ENCODE measurements at places on chromosomes 12 and 14.
A peak's percentile ranks its signal among the peaks of the same experiment; 100 is the strongest.

DNA sequence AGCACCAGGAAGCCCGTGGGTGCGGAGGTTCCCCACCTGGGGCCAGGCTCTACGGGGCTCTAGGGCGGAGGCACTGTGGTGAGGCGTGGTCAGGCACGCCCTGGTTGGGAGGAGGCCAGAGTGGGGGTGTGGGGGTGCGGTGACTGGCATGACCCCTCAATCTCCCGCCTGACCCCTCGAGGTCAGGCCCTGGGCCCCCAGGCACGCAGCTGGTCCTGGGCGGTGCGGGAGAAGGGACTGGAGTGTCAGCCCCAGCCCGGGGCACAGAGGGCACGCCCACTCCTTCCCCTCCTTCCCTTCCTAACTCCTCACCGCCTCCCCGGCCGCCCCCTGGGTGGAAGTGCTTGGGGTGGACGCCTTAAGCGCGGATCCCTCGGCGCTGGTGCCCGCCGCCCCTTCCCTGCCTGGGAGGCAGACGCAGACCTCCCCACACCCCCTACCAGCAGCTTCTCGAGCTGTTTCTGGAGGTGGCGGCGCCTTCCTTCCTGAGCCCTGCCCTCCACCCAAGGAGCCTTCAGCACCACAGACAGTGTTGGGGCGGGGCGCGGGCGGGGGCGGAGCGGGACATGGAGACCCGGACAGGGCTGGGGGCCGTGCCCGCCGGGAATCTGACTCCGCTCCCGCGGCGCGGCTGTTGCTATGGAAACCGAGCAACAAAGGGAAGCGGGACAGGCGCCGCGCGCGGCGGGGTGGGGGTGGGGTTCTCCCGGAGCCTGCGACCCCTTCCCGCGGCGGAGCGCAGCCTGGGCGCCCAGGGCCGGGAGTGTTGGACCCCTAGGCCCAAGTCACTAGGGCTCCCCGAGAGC is 741 bp upstream of the CRIP2 start:
- peaks cover 43% of the 10 kb centered on the region for H3K27me3 ChIP-seq
- no peak overlapping the region for H3K27ac ChIP-seq
- H3K4me1 ChIP-seq = peaks cover 40% of the 10 kb centered on the region

DNA sequence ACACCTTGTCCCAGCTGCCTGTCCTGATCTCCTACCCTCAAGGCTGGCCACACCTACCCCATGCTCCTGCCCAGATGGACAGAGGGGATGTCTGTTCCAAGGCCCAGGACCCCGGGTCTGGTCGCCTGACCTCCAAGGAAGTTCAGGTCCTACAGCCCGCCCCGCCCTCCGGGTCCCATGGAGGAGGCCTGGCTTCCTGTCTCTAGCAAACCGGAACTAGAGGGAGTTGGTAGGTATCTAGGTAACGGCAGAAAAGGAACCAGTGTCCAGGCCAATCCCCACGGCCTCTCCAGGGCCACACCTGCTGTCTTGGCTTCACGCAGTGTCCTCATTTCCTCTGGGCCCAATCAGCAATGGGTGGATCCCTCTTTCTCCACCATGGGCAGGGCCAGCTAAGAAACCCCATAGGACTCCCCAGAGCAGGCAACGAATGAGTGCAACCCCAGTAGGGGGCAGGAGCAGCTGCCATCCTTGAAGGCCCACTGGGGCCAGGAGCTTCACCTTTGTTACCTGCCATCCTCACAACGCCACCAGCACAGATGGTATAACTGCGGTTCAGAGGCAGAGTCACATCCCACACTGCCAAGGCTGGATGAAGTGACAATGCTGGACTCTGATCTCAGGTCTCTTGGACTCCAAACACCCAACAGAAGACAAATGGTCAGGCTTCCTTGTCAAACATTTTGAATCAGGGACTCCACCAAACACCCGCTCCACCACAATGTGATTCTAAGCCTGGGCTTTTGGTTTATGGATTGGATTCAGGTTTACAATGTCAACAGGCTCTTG is 25.1 kb upstream of the RPLP0 start:
- H3K36me3 ChIP-seq = no peaks in the 10 kb centered on the region
- DNase-seq = no peak
- no peak overlapping the region for H3K27ac ChIP-seq
- H3K4me3 ChIP-seq = no peak overlapping the region

DNA sequence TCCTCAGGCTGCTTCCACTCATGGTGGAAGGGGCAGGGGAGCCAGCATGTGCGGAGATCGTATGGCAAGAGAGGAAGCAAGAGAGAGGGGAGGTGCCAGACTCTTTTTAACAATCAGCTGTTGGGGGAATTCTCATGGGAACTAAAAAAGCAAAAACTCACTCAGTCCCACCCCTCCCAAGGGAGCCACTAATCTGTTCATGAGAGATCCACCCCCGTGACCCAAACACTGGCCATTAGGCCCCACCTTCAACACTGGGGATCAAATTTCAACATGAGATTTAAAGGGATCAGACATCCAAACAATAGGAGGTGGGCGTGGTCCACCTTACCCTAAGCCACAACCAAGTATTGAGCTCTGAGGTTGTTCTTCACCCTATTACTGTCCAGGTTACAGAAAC is 375.1 kb downstream of the GRIN2B start:
- no peaks in the 10 kb centered on the region for H3K36me3 ChIP-seq
- peaks cover 13% of the 10 kb centered on the region for H3K4me1 ChIP-seq
- no peaks in the 10 kb centered on the region for H3K27me3 ChIP-seq
- peak; percentile 72 for DNase-seq
- no peak overlapping the region for H3K27ac ChIP-seq
- H3K4me3 ChIP-seq = no peak overlapping the region

DNA sequence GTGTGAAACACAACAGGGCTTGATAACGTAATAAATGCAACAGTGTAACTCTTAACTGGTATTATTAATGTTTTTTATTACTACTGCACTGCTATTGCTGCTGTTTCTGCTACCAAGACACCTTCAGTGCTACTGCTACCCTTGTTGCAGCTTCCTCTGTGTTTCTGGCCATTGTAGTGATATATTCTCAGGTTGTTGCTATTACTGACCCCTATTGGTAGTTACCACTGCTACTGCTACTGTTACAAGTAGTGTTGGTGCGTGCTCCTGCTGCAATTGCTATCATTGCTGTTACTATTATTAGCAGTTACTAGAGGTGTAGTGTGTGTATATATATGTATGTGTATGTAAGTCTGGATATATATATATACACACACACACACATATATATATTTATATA is 87.2 kb upstream of the PTPRB start:
- no peaks in the 10 kb centered on the region for H3K36me3 ChIP-seq
- peak; percentile 19 for DNase-seq
- no peak overlapping the region for H3K4me3 ChIP-seq
- H3K4me1 ChIP-seq = no peaks in the 10 kb centered on the region
- H3K27me3 ChIP-seq = no peaks in the 10 kb centered on the region

- H3K27me3 ChIP-seq = no peaks in the 10 kb centered on the region
- no peak overlapping the region for H3K27ac ChIP-seq
- H3K36me3 ChIP-seq = no peaks in the 10 kb centered on the region
- no peaks in the 10 kb centered on the region for H3K4me1 ChIP-seq
- no peak overlapping the region for H3K4me3 ChIP-seq
- DNase-seq = no peak
These were observed 49.2 kb downstream of the GALNT4 start for GRCh38 chr12:89475203-89475990.

GRCh38 chr12:113093409-113094101 is 37.0 kb downstream of the DTX1 start:
- no peak overlapping the region for H3K27ac ChIP-seq
- no peaks in the 10 kb centered on the region for H3K36me3 ChIP-seq
- no peak for DNase-seq
- peaks cover 17% of the 10 kb centered on the region for H3K27me3 ChIP-seq

GRCh38 chr12:120856980-120857379 is 47.2 kb downstream of the SPPL3 start:
- H3K27ac ChIP-seq = no peak overlapping the region
- peaks cover 7% of the 10 kb centered on the region for H3K36me3 ChIP-seq
- H3K27me3 ChIP-seq = no peaks in the 10 kb centered on the region

DNA sequence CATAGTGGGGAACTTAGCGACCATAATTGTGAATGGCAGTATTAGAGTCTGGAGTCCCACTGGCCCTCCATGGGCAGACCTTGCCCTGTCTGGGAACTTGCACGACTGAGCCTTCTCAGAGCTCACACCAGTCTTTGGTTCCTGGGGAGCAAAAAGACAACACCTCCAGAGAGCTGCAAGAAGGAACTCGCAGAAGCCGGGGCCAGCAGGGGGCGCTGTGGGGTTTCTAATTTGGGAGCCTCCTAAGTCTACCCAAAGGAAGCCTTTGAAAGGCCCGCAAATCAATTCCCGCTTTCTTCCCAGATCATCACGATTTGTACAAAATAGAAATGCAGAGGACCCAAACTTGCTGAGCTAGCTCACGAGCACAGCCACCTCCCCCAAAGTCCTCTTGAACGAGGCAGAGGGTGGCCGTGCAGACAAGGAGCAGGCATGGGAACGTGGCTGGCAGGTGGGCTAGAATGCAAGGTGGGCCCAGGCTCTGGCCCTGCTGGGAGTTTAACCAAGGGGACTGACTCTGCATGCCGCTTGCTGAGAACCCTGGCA is 46.3 kb upstream of the FBXO21 start:
- no peaks in the 10 kb centered on the region for H3K27me3 ChIP-seq
- no peak overlapping the region for H3K4me3 ChIP-seq
- H3K4me1 ChIP-seq = no peaks in the 10 kb centered on the region
- DNase-seq = peak; percentile 93
- no peaks in the 10 kb centered on the region for H3K36me3 ChIP-seq

- H3K4me1 ChIP-seq = no peaks in the 10 kb centered on the region
- no peaks in the 10 kb centered on the region for H3K27me3 ChIP-seq
- DNase-seq = no peak
- H3K27ac ChIP-seq = no peak overlapping the region
- no peaks in the 10 kb centered on the region for H3K36me3 ChIP-seq
- H3K4me3 ChIP-seq = no peak overlapping the region
These were observed 10.5 kb downstream of the MBD6 start for GRCh38 chr12:57533108-57533507.

DNA sequence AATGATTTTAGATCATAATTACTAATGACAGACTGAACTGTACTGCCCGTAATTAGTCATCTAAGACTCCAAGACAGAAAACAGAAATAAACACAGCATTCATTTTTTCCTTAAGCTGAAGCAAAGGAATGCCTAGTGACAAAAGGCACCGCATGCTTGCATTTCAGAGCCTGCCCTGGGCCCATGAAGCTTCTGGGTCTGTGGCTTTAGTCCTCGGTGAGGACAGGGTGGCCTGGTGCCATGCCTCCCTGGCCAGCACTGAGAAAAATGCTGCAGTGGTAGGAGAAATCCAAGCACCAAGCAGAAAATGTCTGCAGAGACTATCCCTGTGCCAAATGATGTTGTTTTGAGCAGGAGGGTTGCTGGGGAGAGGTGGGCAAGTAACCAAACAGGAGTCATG is 171.6 kb downstream of the CALM1 start:
- no peaks in the 10 kb centered on the region for H3K36me3 ChIP-seq
- peaks cover 24% of the 10 kb centered on the region for H3K4me1 ChIP-seq
- no peak overlapping the region for H3K27ac ChIP-seq
- no peak overlapping the region for H3K4me3 ChIP-seq
- no peak for DNase-seq

DNA sequence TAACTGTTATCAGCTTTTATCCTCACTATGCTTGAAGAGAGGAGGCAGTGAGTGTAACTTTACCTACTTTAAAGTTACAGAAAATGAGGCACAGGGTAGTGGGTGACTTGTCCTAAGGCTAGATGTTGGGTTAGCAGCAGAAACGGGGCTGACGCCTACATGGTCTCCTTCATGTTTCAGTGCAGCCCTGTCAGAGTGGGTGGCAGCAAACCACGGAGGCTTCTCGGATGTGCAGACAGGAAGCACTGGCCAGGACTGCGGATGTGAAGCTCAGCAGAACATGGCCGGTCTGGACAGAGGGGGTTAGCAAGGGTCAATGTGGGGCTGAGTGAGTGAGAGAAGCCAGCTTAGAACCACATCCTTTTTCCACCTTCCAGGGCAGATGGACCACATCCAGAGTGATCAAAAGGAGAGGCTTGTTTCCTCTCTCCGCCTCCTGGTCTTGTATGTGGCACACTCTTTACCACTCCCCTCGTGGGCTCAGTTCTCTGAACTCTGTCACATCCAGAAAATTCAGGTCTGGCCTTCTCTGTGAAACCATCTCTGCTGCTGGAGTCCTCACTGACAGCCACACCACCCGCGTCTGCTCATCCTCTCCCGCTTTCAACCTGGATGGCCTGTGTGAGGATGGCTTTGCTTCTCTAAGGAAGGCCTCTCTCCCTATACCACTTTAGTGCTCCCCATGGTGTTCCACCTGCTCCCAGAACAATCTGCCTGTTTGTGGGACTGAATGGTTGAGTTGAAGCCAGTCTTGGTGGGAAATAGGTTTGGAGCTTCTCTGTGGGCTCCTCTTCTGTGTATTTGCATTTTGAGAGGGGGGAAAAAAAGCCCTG is 14.1 kb downstream of the SUSD6 start:
- H3K27ac ChIP-seq = no peak overlapping the region
- H3K27me3 ChIP-seq = no peaks in the 10 kb centered on the region
- no peaks in the 10 kb centered on the region for H3K36me3 ChIP-seq
- no peak for DNase-seq
- peaks cover 23% of the 10 kb centered on the region for H3K4me1 ChIP-seq
- no peak overlapping the region for H3K4me3 ChIP-seq

DNA sequence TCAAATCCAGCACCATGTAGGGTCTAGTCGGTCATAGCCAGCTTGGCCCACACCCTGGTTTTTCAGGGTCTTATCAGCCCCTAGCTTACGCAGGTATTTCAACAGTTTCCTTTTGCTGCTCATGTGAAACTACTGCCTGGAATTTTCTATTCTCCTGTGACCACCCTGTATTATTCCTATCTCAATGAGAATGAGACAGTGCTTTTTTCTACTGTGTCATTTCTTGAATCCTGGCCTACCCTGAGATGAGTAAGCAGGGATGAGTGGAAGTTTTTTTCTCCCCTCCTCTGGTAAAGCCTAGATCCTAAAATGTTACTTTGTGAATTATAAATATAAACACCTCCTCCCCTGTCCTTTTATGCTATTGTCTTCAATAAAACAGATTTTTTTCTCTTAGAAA is 62.7 kb upstream of the ARID2 start:
- H3K4me3 ChIP-seq = no peak overlapping the region
- H3K27me3 ChIP-seq = no peaks in the 10 kb centered on the region
- peaks cover 51% of the 10 kb centered on the region for H3K4me1 ChIP-seq
- no peaks in the 10 kb centered on the region for H3K36me3 ChIP-seq

DNA sequence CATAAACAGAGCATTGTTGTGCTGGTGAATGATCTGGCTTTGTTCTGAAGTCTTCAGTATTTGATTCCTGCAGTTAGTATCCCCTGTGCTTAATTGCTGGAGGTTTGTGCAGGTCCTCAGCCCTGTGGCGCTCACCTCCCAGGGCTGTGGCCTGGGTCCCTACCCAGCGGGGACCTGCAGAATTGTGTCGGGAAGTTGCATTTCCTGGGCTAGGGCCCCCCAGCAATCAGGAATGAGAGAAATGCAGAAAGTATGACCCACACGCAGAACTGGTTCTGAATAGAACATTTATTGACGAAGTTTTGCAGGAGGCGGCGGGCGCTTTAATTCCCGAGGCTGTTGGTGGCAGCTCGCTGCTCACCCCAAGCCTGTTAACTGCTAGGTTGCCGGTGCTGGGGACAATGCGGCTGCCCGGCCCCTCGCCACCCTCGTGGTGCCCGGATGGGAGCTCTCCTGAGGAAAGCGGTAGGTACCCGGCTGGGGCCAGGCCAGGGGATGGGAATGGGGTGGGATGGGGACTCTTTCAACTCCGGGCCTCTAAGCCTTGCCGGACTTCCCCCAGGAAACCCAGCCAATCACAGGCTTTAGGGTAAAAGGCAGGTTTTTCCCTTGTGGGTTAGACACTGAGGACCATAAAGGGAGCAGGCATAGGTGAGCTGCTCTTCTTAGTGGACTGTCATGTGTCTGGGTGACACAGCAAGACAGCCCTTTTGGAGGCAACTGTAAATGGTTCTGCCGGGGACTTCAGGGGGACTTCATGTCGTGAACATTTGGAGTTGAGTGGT is 11.6 kb downstream of the PLEKHG3 start:
- peaks cover 23% of the 10 kb centered on the region for H3K36me3 ChIP-seq
- peak overlapping the region; percentile 39 for H3K4me3 ChIP-seq
- no peaks in the 10 kb centered on the region for H3K27me3 ChIP-seq
- peak overlapping the region; percentile 53 for H3K27ac ChIP-seq
- peaks cover 36% of the 10 kb centered on the region for H3K4me1 ChIP-seq

Measured in neural progenitor cell (in vitro differentiated cells).